ENCODE measurements at places on chromosomes 12 and 14. TPM values are rescaled to one million over a fixed set of nuclear protein-coding genes. Genes with fewer than 3 reads are reported as not detected.

The CISTR gene
- total RNA-seq = not detected

The P2RX7 gene
- total RNA-seq = 2.4 TPM

The ACOT4 gene
- 0.19 TPM for total RNA-seq

The RNFT2 gene
- total RNA-seq = 4.5 TPM

The NTF3 gene
- total RNA-seq = 10.7 TPM

The FGF6 gene
- not detected for total RNA-seq

The CPNE6 gene
- not detected for total RNA-seq

The TGM1 gene
- 0.74 TPM for total RNA-seq

The KRT77 gene
- total RNA-seq = not detected

The TESPA1 gene
- 11.7 TPM for total RNA-seq

The SLC2A13 gene
- 3.8 TPM for total RNA-seq

The ARF3 gene
- 111 TPM for total RNA-seq

The AICDA gene
- not detected for total RNA-seq

The SYNE2 gene
- total RNA-seq = 6.1 TPM

The KTN1 gene
- total RNA-seq = 75.7 TPM

The SLC6A15 gene
- 23.4 TPM for total RNA-seq

The GARIN6 gene
- not detected for total RNA-seq

The TOMM20L gene
- not detected for total RNA-seq

The CIROP gene
- total RNA-seq = not detected

The HOXC10 gene
- total RNA-seq = 2.0 TPM

The MANSC4 gene
- total RNA-seq = not detected

The MYH7 gene
- total RNA-seq = not detected

The KCNC2 gene
- total RNA-seq = not detected

The CHPT1 gene
- 57.1 TPM for total RNA-seq

The SLC2A14 gene
- total RNA-seq = 0.25 TPM

The SMAGP gene
- 6.3 TPM for total RNA-seq

The PTHLH gene
- 1.1 TPM for total RNA-seq

Measured in H4 (cell line).